T-cell (primary cell): ENCODE measurements at places on chromosomes 13 and 19.

GRCh38 chr19:48989701-48990291, 3.3 kb downstream of the GYS1 start:
- no peak for DNase-seq

DNA sequence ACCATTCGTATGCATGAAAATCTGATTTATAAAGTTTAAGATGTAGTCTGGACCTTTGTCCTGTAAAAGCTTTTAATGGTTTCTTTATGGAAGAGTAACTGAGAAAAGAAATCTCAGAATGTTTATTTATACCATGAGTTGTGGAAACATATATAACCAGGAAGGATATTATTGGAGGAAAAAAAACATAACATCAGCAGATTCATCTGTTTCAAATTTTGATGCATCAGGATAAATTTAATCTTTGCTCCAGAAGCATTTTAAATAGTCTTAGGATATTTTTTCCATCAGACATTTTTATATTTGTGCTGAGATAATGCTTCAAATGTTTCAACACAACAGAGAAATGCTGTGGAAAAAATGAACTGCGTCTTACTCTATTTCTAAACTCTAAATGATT, 31.2 kb upstream of the CSNK1A1L start:
- DNase-seq = no peak

DNA sequence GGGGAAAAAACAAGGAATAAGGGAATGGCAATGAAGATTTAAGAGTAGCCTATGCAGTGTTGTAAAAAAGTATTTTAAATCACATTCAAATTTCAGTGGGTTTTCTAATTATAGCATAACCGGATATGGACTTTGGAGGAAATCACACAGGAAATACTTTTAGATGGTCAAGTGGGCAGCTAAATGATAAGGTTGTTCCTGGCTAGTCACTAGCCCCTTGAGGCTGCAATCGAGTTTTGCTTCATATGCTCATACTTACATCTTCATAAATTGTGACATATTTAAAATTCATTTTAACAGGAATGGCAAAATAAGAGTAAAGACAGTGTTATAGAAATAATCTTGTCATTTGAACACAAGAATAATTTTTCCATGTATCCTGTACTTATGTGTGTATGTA, 88.9 kb downstream of the WDFY2 start:
- DNase-seq = no peak

- DNase-seq = no peak
Observed at GRCh38 chr13:41327994-41328790, 17.1 kb downstream of the NAA16 start.

GRCh38 chr19:37078717-37079032, 442 bp downstream of the ZNF420 start:
- DNase-seq = no peak

GRCh38 chr13:100544866-100545683, 43.5 kb downstream of the GGACT start:
- no peak for DNase-seq

DNA sequence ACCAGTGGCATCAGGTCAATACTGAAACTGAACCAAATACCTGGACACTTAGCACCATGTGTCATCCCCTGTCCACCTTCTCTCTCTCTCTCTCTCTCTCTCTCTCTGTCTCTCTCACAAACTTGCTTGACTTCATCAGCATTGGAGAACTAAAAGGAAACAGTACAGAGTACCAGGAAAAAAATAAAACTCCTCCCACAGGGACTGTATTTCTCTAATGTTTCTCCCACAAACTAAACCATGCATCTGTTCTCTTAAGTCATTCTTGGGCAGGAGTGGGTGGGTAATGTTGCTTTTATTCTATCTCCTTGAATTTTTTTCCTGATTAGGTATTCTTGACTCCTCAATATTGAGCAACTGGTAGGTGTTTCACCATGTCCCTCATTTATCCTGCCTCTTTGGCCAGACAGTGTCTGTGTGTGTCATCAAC, 112.9 kb upstream of the CACNA1A start:
- no peak for DNase-seq

- DNase-seq = no peak
Observed at GRCh38 chr19:54179921-54180461, 7.0 kb upstream of the TMC4 start.

DNA sequence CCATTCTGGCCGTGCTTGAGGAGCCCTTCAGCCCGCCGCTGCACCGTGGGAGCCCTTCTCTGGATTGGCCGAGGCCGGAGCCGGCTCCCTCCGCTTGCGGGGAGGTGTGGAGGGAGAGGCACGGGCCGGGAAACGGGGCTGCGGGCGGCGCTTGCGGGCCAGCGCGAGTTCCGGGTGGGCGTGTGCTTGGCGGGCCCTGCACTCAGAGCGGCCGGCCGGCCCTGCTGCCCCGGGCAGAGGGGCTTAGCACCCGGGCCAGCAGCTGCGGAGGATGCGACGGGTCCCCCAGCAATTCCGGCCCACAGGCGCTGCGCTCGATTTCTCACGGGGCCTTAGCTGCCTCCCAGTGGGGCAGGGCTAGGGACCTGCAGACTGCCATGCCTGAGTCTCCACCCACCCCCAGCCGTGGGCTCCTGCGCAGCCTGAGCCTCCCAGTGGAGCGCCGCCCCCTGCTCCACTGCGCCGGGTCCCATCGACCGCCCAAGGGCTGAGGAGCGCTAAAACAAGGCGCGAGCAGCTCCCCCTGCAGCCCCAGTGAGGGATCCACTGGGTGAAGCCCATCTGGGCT, 76.5 kb downstream of the PCDH20 start:
- DNase-seq = no peak

DNA sequence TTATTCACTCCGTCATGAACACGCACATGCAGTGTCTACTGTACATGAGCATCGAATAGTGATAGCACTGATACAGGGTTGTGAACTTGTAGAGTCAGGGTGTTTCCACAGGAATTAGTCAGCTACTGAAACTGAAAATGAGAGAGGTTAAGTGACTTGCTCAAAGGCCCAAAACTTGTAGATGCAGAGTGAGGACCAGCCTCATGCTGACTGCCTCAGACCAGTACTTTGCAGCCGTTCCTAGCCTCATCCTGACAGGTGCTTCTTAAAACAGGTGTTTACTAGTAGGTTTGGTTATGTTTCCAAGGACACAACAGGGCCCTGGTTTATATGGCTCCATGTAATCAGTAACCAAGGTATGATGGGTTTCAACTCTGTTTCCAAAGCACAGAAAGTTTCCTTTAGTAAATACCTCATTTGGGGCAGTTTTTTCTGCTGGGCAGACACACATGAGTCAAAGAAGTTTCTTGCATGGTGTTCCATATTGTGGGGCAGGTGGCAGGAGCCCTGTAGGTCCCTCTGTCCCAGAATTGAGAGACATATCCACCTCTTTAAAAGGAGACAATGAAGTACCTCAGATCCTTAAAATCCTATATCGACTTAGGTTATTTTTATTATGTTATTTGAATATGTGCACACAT, 16.0 kb downstream of the FGF9 start:
- no peak for DNase-seq

GRCh38 chr19:35195830-35196229, 32.7 kb downstream of the FAM187B start:
- no peak for DNase-seq

DNA sequence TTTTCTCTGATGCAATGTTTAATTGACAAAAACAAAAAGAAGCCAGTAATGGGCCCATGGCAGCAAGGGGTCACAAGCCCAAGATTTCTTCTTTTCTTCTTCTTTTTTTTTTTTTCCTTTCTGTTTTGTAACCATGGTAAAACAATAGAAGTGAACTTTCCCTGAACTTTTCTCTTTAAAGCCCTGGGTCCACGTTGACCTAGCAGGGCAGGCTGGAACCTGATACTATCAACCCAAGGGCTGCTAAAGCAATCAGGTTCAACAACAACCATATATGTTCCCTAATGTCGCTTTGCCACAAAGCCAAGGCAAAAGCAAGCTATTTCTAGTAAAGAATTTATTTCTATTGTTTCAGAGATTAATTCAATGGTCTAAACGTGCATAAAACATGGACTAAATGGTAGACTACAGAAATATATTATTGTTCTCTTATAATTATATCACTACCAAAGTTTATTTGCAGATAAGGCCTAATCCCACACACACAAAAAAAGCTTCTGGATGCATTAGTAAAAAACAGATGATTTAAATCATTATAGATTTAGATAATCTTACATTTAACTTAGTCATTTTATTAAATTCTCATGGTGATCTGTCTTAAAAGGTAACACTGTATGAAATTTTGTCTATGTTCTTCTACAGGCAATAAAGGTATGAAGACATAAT, 153.9 kb downstream of the DACH1 start:
- no peak for DNase-seq

GRCh38 chr13:44306371-44307192, 67.0 kb upstream of the SERP2 start:
- DNase-seq = no peak

DNA sequence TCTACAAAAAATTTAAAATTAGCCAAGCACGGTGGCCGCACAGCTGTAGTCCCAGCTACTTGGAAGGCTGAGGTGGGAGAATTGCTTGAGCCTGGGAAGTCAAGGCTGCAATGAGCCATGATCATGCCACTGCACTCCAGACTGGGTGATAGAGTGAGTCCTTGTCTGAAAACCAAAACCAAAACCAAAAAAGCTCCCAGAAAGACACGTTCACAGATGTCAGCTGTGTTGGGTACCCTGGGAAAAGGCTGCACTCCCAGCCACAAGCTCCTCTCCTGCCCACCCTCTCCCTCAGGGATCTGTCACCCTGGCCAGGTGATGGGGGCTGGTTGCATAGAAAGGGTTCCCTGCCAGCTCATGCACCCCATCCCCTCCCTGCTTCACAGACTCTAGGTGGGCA, 53.3 kb downstream of the RNF6 start:
- DNase-seq = no peak

GRCh38 chr19:48484931-48485612, 15.9 kb downstream of the CYTH2 start:
- DNase-seq = no peak

DNA sequence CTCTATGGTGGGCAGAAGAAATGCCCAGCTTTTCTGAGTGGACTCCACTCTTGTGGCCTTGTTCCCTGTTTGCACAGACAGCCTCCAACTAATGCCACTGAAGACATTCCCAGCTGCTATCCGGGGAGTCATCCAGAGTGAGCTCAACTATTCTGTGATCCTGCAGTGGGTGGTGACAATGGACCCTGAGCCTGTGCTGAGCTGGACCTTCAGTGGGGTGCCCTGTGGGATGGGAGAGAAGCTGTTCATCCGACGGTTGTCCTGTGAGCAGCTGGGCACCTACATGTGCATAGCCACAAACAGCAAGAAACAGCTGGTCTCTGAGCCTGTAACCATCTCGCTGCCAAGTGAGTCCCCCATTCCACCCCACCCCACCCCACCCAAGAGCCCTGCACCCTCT, 10.3 kb downstream of the IGSF23 start:
- DNase-seq = no peak

DNA sequence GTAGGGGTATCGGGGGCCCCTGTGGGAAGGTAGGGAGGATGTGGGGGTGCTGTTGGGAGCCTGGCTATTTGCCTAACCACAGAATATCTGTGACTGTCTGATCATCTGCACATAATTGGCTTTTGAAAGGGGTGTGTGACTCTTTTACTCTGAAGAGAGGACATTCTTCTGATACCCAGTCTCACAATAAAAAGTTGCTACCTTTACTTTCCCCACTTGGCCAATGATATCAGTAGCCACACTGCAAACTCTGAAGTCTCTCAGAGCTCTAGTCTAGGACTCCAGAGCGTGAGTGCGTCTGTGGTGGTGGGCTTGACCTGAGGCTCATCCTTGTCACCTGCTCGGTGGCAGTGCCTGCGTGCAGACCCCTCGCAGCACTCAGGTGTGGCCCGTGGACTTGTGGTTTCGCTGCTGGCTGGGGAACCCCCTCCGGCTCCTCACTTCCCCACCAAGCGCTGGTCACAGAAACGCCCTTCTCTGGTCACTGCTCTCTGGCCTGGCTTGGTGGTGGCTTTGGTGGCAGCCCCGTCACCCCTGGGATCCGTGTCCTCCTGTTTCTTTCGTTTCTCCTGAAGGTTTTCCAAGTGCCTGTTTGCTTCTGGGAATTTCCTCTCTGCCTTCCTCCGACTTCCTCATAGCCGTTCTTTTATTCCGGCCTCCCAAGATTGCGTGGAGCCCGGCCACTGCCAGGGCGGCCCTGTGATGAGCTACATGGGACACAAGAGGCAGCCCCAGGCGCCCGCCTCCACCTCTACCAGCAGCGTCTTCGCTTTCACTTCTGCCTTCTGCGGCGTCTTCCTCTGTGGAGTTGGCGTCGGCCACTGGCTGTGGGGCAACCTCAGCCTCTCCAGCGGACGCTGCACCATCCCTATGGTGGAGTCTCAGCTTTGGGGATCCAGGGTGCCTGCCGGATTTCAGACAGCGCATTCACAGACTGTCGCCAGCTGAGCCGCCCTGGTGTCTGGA, 78.0 kb downstream of the ATP11A start:
- no peak for DNase-seq

GRCh38 chr19:11577451-11578257, at the start of gene ACP5:
TSS of gene ACP5 (minus strand) at chr19:11577645. CDS start at chr19:11577317, 328 bp downstream.
- no peak for DNase-seq

- DNase-seq = no peak
Observed at GRCh38 chr13:31200637-31200971, 829 bp downstream of the B3GLCT start.

DNA sequence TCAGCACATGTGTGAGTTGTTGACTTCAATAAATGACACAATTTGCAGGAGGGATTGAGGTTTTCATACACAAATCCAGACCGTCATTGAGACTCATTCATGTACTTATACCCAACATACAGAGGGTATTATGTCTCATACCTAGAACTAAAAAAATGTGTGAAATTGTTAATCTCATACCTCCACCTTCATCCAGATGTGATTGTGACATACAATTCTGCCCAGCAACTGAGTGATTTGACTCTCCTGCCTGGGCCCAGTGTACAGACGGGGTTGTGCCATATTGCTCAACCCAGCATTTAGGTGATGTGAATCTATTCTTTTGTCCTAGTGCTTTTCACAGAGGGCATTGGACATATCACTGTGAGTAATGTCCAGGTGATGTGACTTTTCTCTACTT, 12.6 kb upstream of the ZNF681 start:
- no peak for DNase-seq

GRCh38 chr13:50463719-50464118, 379.8 kb downstream of the DLEU7 start:
- DNase-seq = no peak

- no peak for DNase-seq
Observed at GRCh38 chr19:19937403-19937802, 36.7 kb downstream of the ZNF93 start.

GRCh38 chr13:98738993-98739392, 13.5 kb downstream of the SLC15A1 start:
- no peak for DNase-seq

- no peak for DNase-seq
Observed at GRCh38 chr13:109036078-109036780, 406.8 kb downstream of the MYO16 start.

DNA sequence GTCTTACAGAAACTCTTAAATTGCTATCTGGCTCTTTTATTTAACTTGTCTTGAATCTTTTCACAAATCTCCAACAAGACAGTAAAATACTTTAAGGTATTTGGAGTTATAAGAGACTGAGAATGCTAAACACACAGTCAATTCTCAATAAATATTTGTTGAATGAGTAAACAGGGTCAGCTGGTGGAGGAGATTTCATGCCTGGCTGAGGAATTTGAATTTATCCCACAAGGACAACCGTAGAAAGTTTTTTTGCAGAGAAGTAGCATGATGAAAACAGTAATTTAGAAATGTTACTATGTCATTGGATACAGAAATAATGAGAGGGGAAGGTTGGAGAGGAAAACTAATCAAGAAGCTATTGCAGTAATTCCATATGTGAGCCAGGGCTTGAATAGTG, 1223.7 kb downstream of the PCDH17 start:
- no peak for DNase-seq

- DNase-seq = no peak
Observed at GRCh38 chr13:47646298-47646697, 354.8 kb downstream of the SUCLA2 start.
